ENCODE measurements at places on chromosomes 1 and 21. TPM values are rescaled to one million over a fixed set of nuclear protein-coding genes. Genes with fewer than 3 reads are reported as not detected.

GRCh38 chr1:197774466-197775281, 606 bp downstream of the DENND1B start:
- DNase-seq, result no peak
- H3K27me3 ChIP-seq, result peaks cover 2% of the 10 kb centered on the region
- no peak overlapping the region for H3K27ac ChIP-seq
- peak overlapping the region; percentile 74 for H3K4me3 ChIP-seq
- peaks cover 8% of the 10 kb centered on the region for H3K4me1 ChIP-seq

DNA sequence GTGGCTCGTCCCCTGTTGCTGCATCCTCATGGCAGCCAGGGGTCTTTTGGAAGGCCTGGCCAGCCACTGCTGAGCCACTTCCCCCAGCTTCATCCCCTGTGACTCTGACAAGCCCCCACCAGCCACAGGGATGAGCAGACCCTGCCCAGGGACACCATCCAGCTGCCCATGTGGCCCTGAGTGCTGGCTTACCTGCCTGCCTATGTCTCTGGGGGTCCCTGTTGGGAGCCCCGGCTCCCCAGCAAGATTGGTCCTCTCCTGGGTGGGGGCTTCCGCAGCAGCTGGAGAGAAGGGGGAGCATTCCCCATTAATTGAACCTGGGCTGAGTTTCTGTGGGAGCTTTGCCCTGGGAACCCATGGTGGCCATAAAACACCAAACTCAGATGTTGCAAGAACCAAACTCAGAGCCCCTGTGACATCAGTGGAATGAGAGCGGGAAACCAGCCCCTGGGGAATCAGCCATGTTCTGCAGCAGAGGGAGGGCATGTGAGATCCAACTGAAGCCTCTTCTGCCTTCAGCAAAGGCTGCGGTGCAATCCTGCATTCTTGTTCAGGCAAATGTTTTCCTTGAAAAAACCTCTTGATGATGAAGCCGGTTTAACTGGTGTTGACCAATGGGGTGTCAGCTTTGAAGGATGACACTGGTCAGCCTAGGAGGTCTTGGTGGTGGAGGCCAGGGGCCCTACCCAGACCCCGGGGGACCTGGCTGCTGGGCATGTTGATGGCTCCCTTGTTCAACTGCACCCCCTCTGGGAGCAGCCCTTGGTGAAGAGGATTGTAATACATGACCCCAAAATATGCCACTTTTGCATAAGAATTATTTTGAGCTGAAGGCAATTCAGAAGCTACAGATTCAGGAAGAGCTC, 28.3 kb upstream of the COL18A1 start:
- DNase-seq, result peak; percentile 27
- no peak overlapping the region for H3K27ac ChIP-seq
- no peaks in the 10 kb centered on the region for H3K27me3 ChIP-seq
- H3K4me3 ChIP-seq, result no peak overlapping the region
- no peaks in the 10 kb centered on the region for H3K36me3 ChIP-seq
- H3K4me1 ChIP-seq, result peaks cover 3% of the 10 kb centered on the region

STXBP3 gene
- polyA plus RNA-seq, result 3.5 TPM

OR2L2 gene
- not detected for polyA plus RNA-seq

GRCh38 chr1:41535716-41536115, 51.2 kb upstream of the EDN2 start:
- no peaks in the 10 kb centered on the region for H3K4me1 ChIP-seq
- H3K4me3 ChIP-seq, result no peak overlapping the region
- no peak overlapping the region for H3K27ac ChIP-seq
- H3K27me3 ChIP-seq, result no peaks in the 10 kb centered on the region
- H3K36me3 ChIP-seq, result no peaks in the 10 kb centered on the region

- H3K27ac ChIP-seq, result no peak overlapping the region
- peaks cover 13% of the 10 kb centered on the region for H3K36me3 ChIP-seq
- no peaks in the 10 kb centered on the region for H3K4me1 ChIP-seq
- no peak overlapping the region for H3K4me3 ChIP-seq
- no peak for DNase-seq
- no peaks in the 10 kb centered on the region for H3K27me3 ChIP-seq
These were observed 25.4 kb downstream of the RIPK4 start for GRCh38 chr21:41741253-41742072.

- no peak overlapping the region for H3K4me3 ChIP-seq
- no peaks in the 10 kb centered on the region for H3K4me1 ChIP-seq
- H3K36me3 ChIP-seq, result no peaks in the 10 kb centered on the region
These were observed 365.5 kb upstream of the SGIP1 start for GRCh38 chr1:66168467-66168887.

DNA sequence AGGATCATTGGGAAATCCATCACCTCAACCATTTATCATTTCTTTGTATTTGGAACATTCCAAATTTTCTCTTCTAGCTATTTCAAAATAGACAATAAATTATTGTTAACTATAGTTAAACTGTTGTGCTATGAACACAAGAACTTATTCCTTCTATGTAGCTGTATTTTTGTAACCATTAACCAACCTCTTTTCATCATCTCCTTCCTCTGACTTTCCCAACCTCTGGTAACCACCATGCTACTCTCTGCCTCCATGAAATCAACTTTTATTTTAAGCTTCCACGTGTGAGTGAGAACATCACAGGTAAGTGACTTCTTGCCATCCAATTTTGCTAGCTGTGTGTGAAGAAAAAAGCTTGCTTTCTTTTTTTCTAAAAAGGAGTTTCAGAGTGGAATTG, 418 bp downstream of the IFI44L start:
- DNase-seq, result no peak
- H3K36me3 ChIP-seq, result no peaks in the 10 kb centered on the region
- no peak overlapping the region for H3K27ac ChIP-seq
- H3K27me3 ChIP-seq, result no peaks in the 10 kb centered on the region

- no peak overlapping the region for H3K27ac ChIP-seq
- no peak for DNase-seq
- H3K4me3 ChIP-seq, result no peak overlapping the region
These were observed 754.8 kb upstream of the ADAMTS5 start for GRCh38 chr21:27721675-27722074.

- H3K27me3 ChIP-seq, result no peaks in the 10 kb centered on the region
- no peak for DNase-seq
- no peaks in the 10 kb centered on the region for H3K4me1 ChIP-seq
- no peak overlapping the region for H3K4me3 ChIP-seq
- H3K36me3 ChIP-seq, result no peaks in the 10 kb centered on the region
- H3K27ac ChIP-seq, result no peak overlapping the region
These were observed 312.0 kb downstream of the VAV3 start for GRCh38 chr1:107653005-107653404.

LCE1F gene
- not detected for polyA plus RNA-seq

DNA sequence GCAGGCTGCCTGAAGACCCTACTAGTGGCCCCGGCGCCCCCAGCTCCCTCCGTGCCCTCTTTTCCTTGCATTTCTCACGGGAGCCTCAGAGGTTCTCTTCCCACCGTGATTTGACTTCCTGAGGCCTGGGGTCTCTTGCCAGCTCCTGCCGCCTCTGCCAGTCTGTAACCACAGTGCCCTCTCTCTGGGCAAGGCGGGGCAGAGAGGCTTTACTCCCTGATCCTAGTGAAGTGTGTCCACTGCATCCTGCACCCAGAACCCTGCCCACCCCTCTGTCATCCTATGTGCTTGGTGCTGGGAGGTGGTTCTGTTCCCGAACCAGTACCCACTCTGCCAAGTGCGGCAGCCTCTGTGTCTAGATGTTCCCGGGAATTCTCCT, 2.4 kb downstream of the ESPN start:
- peaks cover 51% of the 10 kb centered on the region for H3K27me3 ChIP-seq
- H3K4me3 ChIP-seq, result no peak overlapping the region
- H3K36me3 ChIP-seq, result peaks cover 5% of the 10 kb centered on the region
- H3K4me1 ChIP-seq, result peaks cover 22% of the 10 kb centered on the region

DNA sequence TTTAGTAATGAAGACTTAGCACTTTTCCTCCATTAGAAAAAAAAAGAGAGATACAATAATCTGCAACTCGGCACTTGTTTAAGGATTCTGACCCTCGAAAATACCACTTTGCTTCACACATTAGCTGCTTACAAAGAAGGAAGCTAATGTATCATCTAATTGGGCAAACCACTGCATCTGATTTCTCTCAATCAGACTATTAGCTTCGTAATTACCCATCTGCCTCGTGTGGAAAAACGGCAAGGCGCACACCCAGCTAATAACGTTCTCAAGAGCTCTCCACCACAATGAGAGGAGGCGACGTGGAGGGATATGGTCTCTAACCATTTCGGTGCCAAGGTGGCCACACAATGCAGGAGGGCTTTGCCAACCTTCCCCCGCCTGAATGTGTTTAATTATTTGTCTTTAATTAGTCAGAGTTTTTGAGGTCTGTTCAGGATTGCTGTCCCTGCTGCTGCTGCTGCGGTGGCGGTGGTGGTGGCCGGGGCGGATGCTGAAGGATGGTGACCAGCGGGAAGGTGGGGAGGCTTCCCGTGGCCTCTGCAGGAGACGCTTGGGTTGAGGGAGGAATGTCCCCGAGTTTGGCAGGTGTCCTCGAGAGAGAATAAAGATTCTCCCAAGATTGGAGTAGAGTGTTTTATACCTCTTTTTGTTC, 374.5 kb downstream of the RPS6KC1 start:
- no peak overlapping the region for H3K4me3 ChIP-seq
- no peak overlapping the region for H3K27ac ChIP-seq
- DNase-seq, result no peak
- no peaks in the 10 kb centered on the region for H3K36me3 ChIP-seq
- H3K4me1 ChIP-seq, result no peaks in the 10 kb centered on the region
- H3K27me3 ChIP-seq, result no peaks in the 10 kb centered on the region

DNA sequence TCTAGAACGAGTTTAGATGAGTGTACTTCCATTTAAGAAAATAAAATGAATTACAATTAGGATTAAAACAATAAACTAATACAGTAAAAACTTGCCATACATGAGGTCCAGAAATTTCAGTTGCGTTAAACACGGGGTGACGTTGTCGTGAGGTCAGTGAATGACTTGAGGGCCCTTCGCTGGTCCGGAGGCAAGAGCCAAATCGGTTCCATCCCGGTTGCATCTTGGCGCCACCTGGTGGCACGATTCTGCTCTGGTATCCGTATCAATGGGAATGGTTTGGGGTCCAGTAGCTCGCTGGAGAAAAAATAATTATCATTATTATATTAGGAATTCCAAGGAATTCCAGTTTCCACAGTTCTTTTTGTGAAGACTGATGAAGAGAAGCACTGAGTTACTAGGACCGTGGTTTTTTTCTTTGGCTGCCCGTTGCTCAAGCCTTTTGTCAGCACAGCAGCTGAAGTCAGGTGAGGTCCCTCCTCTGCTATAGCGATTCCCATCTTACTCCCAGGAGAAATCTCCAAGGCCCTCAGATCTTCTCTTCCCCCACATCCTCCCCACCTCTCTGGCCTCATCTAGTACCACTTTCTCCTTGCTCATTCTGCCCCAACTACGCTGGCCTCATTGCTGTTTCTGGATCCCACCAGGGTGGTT, 161.4 kb downstream of the SLC35F3 start:
- H3K4me3 ChIP-seq, result no peak overlapping the region
- no peaks in the 10 kb centered on the region for H3K36me3 ChIP-seq
- H3K27ac ChIP-seq, result no peak overlapping the region
- H3K27me3 ChIP-seq, result no peaks in the 10 kb centered on the region

AMPD2 gene
- polyA plus RNA-seq, result 52.8 TPM

- H3K36me3 ChIP-seq, result no peaks in the 10 kb centered on the region
- no peak overlapping the region for H3K27ac ChIP-seq
- DNase-seq, result no peak
- H3K4me3 ChIP-seq, result no peak overlapping the region
- no peaks in the 10 kb centered on the region for H3K4me1 ChIP-seq
These were observed 340.0 kb upstream of the NFIA start for GRCh38 chr1:60742339-60742738.

DNA sequence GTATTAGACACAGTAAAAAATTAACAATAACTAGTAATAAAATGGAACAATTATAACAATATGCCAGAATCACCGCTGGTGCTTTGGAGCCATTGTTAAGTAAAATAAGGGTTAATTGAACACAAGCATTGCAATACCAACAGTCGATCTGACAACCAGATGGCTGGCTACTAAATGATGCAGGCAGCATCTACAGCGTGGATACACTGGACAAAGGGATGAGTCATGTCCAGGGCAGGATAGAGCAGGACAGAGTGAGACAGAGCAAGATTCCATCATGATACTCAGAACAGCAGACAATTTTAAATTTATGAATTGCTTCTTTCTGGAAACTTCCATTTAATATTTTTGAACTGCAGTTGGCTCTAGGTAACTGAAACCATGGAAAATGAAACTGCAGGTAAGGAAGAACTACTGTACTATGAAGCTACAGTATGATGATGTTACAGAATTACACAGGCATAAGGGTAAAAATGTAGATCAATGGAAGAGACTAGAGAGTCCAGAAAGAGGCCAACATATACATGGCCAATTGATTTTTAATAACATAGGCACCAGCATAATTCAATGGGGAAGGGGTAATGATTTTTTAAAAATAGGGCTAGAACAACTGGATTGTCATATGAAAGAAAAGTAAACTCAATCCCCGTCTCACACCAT, 168.7 kb downstream of the RRAGC start:
- no peak overlapping the region for H3K27ac ChIP-seq
- no peaks in the 10 kb centered on the region for H3K4me1 ChIP-seq

GRCh38 chr1:34597877-34598514, 156.9 kb upstream of the GJB5 start:
- H3K27me3 ChIP-seq, result no peaks in the 10 kb centered on the region
- peak; percentile 62 for DNase-seq
- H3K27ac ChIP-seq, result no peak overlapping the region
- no peaks in the 10 kb centered on the region for H3K4me1 ChIP-seq
- H3K4me3 ChIP-seq, result no peak overlapping the region

DNA sequence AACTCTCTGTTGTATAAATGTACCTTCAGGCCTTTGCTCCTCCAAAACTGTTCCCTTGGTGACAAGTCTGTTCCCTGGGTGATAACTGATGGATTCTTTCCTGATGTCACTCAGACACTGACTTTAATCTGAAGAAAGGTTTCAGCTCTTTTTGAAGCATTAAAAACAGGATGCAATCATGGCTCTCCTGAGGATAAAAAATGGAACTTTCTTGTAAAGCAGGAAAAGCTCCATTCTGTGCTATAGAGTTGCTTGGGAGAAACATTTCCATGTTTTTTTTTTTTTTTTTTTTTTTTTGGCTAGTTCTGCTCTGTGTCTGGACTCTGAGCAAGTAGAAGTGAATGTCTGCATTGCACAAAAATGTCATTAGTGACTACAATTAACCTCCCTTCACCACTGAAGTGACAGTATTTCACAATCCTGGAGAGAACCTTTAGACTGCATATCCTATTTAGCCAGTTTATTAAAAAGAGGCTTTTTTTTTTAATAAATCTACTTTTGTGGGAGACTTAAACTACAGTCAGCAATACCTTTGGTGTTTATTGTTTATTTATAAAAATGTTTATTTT, 101.7 kb upstream of the PRMT6 start:
- no peaks in the 10 kb centered on the region for H3K27me3 ChIP-seq
- no peak for DNase-seq
- H3K36me3 ChIP-seq, result no peaks in the 10 kb centered on the region
- no peaks in the 10 kb centered on the region for H3K4me1 ChIP-seq
